ENCODE measurements at places on chromosomes 3 and 15.

DNA sequence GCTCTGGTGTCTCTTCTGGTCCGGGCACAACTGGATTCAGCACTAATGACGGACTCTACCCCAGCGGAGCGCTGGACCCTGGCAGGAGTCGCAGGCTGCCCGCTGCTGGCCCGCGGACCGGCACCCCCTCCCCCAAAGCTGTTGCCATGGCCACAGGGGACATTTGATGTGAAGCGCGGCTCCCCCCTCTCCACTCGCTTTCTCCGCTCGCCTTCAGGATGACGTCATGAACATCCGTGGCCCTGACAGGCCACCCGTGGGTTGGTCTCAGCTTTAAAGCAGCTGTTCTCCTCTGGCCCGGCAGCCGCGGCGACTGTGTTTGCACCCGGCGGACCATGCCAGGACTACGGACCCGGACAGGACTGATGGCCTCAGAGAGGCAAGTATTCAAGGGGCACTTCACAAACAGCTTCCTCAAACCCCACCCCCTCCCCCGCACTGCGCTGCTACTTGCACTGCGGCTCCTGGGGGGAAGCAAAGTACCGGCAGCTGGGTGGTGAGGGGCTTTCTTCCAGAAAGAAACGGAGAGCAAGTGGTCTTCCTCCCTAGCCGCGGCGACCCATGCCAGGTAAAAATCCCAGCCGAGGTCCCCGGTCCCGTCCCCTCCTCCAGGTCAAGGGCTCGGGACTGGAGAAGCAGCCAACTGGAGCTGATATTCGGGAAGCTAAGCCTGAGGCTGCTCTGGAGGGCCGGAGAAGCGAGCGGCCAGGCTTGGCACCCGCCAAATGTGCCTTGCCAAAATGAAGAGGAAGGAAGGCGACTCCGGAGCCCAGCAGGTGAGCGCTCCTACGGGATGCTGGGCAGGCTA, 16.6 kb upstream of the AEN start:
- DNase-seq: no peak

- DNase-seq: no peak
These were observed 42.0 kb upstream of the CFAP161 start for GRCh38 chr15:81091889-81092558.

GRCh38 chr3:196073255-196073753, 8.6 kb downstream of the TFRC start:
- peak; percentile 39 for DNase-seq

DNA sequence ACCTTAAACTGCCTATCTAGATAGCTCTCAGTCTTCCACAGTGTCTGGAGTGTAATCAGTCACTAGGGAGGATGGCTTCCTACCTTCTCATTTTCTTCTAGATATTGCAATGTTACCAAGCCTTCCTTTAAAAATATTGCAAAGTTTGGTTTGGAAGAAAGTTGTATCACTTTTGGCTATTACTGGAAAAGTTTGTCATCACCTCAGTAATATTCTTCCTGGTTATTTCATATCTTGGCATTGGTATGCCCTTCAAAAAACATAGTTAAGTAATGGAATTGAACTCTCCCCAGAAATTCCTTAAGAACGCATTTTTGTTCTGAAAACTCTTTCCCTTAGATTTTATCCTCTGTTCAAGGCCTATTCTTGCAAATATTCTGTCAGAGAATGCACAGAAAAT, 179.3 kb upstream of the MME start:
- no peak for DNase-seq

DNA sequence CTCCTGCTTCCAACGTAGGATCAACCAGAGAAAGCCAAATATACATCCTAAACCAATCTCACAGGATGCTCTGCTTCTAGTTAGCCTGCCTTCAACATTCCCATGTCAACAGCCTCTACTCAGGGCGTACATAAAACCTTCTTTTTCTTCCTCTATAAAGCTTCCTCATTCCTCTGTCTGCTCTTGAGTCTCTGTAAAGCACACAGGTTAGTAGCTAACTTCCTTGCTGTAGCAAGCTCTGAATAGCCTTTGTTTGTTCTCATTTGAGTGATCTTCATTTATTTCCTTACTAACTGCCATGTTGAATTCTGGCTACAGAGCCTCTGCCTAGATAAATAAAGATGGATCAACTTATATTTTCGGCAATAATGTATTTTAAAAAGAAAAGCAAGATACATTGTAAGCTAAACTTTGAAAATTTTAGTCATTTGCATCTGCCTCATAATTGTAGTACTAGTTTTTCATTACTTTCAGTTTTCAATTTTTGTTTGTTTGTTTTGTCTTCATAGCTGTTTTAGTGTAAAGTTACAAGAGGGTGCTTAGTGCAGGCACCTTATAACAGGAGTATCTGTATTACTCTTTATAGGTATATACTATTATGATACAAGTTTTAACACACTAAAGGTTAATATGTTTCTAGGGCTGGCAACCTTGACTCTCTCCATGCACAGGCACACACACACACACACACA, 498.2 kb downstream of the PYDC2 start:
- no peak for DNase-seq

DNA sequence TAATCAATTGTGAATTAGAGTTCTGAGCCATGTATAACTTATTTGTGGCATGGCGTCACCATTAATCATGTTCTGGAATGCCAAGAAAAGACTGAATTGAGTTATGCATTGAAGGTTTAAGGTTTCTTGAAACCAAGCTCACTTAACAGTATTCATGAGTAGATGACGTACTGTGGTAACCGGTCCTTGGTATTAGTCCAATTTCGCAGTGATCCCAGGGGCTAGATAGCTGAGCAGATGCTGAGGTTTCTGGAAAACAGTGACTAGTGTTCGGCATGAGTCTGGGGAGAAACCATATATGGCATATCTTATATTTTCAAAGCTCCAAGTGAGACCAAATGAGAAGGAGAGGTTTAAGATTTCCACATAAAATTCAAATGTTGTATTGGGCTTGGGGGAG, 218.3 kb upstream of the LYSMD4 start:
- DNase-seq: no peak

DNA sequence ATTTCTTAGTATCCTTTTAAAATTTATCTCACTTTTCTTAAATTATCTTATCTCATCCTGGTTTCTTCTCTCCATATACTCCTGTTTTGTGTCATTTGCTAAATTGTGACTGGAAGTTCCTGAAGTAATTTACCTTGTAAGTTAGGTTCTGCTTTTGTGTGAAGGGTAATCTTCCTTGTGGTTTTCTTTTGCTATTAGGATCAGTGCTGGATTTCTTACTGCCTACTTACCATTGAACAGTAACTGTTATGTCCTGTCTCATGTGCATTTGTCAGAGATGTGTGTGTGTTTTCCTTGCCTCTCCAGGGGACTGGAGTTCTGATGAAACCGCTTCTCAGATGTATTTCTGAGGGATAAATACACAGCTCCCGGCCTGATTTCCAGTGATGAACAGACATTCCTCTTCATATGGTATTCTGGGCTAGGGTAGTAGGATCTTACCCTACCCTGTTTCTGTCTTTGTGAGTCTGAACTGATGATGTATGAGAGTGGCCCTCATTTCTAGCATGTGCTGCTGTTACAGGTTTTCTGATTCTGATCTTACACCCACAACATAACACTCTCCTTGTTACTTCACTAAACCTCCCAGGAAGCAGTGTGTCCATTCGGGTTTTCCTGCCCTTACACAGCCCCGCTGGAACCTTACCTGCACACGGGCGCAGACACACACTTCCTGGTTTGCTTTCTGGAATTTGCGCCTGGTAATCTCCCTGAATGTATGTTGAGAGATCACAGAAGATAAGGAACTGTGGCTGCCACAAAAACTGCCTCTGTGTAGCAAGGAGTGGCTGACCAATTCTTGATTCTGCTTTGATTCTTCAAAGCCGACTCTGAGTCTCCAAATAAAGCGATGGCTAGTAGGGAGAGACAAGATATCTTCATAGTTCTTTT, 14.7 kb downstream of the PAK2 start:
- no peak for DNase-seq

- peak; percentile 19 for DNase-seq
These were observed 1.6 kb upstream of the SIN3A start for GRCh38 chr15:75452865-75453702.

DNA sequence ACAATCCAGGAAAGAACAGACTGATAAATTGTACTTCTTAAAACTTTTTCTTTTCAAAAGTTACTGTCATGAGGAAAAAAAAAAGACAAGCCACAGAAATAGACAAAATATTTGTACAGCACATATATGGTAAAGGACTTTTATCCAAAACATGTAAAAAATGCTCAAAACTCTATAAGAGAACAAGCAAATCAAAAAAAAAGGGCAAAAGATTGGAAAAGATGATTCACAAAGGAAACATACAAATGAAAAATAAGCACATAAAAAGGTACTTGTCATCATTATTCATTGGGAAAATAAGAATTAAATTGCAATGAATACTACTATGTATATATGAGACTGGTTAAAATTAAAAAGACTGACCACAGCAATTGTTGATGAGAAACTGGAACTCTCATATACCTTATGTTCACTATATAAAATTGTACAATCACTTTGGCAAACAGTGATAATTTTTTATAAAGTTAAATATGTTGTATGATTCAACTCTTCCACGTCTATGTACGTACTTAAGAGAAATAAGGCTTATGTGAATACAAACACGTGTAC, 39.7 kb downstream of the DIPK2A start:
- DNase-seq: no peak

- DNase-seq: peak; percentile 31
These were observed 25.7 kb downstream of the RPLP1 start for GRCh38 chr15:69478259-69478781.

- peak; percentile 75 for DNase-seq
These were observed 6.1 kb downstream of the PPCDC start for GRCh38 chr15:75029378-75030022.

GRCh38 chr15:23565395-23566070, at the start of gene MKRN3:
Gene MKRN3 (plus strand): TSS chr15:23565674. CDS start chr15:23565783, 109 bp downstream.
- peak; percentile 6 for DNase-seq

DNA sequence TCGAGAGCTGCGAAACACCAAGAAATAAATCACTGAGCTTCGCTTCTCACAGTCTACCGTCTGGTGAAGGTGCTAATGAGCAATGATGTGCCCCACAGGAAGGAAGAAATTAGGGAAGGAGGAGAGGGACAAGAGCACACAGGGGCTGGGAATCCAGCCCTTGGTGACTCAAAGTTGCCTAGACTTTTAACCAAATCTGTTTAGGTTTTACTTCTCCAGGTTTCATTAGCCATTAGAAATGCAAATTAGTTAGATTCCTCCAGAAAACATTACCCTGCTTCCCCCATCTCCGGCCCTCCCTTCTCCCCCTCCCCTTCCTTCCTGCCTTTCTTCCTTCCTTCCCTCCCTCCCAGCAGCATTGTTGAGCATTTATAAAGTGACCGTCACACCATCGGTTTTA, 59.3 kb upstream of the UBE2E1 start:
- no peak for DNase-seq

DNA sequence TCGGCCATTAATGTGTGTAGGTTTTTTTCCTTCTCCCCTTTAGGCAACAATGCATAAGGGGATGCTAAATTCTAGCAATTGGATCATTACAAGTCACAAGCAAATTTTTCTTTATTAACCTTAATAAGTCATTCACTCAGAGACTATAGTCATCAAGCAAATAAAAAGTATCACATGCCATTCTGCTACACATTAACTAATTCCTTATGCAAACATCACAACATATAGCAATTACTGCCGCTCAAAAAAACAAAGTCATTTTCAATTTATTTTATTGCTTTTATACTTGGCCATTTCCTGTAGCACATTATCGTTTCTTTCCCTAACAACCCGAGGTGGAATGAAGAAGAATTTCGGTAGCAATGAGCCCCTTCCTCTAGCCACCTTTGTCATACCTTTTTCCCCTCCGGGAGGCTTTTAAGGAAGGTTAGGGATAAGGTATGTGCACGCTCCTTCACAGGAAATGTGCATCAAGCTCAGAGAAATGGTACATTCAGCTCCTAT, 421.2 kb downstream of the TIGIT start:
- no peak for DNase-seq

DNA sequence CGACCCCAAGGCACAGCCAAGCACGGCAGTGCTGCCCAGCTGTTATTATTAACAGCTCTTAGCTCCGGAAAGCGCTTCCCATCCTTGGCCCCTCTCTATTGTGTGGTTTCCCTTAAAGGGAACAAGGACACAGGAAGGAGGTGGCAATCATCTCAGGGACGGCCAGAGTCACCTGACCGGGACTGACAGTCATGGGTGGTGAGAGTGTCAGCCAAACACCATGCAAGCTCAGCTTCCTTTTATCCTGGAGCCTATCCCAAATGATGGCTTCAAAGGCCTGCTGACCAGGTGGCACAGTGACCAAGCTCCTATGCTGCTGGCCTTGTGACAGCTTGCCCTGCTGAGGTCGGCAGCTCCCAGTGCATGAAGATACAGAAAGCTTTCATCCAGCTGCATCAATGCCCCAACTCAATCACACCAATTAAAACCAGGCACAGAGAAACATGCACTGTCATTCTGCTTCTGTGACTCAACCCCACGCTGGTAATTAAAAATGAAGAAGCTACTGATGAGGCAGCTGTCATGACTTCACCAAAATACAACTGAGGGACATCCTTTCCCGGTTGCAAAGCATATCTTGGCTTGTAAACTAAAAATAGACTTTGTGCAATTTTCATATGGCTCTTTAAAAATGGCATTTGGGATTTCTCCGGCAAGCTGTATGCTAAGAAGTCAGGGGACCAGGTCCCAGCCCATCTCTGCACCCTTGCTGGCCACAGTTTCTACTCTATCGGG, 34.0 kb downstream of the PCSK6 start:
- no peak for DNase-seq

DNA sequence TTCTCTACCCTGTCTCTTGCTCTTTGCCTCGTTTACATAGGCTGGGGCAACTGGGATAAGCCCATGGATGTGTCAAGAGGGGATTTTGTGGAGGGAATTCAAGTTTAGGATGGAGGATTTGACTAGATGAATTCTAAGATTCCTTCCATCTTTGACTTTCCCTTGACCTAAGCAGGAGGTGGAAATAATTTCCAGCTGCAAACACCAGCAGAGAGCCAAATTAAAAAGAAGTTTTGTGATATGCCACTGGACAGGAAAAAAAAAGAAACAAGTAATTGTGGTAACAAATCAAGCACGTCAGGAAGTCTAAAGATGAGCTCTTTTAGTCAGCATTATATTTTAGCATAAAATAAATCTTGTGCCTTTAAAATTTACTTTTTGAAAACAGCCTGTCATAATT, 49.8 kb downstream of the KCNMB2 start:
- DNase-seq: no peak

All from activated T-helper 1 cell treated with Interleukin-2 at 50 U/mL for 16 hours (primary cell).